ENCODE measurements at places on chromosomes 4 and X.

- DNase-seq, result peak; percentile 59
Observed at GRCh38 chr4:141058591-141059512, 74.4 kb downstream of the RNF150 start.

- no peak for DNase-seq
Observed at GRCh38 chrX:107721318-107721717, 54.3 kb downstream of the TSC22D3 start.

- DNase-seq, result no peak
Observed at GRCh38 chr4:55397126-55397436, 1.3 kb downstream of the TMEM165 start.

DNA sequence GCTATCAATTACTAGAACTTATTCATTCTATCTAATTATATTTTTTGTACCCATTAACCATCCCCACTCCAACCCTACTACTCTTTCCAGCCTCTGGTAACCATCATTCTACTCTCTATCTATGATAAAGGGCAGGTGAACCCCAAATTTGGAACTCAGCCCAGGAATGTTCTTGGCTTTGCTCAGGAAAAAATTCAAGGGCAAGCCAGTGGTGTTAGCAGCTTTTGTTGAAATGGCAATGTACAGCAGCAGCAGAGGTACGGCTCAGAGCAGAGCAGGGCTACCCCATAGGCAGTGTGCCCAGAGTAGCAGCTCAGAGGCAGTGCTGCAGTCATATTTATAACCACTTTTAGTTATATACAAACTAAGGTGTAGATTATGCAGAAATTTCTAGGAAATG is 138.2 kb downstream of the RNF150 start:
- peak; percentile 46 for DNase-seq

DNA sequence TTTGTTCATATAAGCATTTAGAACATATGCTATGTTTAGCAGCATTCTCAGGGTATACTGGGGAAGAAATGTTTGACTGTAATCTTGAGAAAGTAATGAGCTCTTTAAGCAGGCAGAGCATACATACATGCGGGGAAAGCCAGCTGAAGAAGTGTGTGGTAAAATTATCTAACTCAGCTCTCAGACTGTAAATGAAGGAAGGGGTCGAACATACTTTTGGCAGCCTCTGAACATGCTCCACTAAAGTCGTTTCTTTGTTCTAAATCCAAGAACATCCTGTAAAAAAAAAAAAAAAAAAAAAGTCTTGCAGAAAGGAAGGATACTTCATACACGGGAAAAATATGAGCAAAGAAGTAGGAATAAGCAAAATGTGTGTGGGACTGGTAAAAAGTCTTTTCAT is 224.8 kb downstream of the GRID2 start:
- DNase-seq, result no peak

DNA sequence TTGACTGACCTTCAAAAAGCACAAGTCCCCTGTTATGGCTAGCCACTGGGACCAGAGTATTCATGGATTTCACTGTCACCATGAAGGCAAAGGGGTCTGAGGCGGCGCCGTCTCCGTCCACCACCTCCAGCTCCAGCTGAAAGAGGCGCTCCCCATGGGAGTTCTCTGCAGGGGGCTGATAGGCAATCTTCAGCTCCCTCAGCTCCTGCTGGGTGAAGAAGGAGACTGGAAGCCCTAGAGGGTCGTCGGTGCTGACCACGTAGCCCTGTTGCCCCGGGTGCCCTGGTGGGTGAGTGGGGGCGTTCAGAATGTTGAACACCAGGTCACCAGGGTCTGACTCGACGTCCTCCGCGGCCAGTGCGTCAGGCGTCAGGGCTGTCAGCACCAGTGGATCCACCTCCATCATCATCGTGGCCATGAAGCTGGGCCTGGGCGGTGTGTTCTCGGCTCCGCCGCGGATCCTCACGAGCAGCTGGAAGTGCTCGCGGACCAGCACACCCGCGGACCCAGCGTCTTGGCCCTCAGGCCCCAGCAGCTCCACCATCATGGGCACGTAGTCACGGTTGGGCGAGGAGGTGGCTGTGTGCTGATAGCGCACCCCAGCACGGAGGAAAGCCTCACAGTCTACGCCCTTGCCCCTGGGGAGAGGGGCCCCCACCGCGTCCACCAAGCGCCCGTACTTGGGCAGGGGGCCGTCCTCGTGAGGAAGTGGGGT is 987 bp downstream of the FREM3 start:
- no peak for DNase-seq

DNA sequence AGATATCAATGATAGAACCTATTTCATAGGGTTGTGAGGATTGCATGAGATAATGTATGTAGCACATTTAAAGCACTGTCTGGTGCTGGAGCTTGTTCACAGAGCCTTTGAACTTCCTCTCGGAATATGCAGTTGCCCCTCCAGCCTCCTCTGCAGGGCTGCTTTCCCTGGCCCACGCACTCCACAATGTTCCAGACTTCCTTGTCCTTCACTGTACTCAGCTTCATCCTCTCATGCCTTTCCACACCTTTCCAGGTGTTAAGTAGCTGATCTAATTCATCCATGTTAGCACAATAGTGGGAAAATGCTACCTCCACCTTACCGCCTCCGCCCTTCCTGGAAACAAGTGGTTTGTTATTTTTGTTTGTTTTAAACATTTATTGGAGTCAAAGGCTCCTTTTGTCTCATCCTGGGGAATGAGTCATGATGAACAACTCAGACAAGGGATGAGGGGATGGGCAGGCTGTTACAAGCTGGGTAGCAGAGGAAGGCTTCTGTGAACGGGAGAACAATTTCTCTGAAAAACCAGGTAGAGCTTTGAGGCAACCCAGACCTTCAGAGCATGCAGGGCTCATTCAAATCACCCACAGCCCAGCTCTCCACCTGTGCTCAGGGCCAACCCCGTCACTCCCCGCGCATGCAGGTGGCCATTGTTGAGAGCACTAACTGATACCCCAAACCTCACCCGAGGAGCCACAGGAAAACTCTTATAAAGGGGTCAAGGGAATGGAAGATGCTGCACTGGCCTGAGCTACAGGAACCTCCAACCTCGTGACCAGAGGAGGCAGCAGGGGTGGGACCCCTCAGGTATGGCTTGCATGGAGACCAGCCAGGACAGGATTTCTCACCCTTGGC is 84.9 kb upstream of the TBL1X start:
- no peak for DNase-seq

- DNase-seq, result no peak
Observed at GRCh38 chr4:151882072-151882803, 121.4 kb upstream of the GATB start.

- DNase-seq, result no peak
Observed at GRCh38 chrX:39556056-39556455, 541.7 kb downstream of the BCOR start.

- no peak for DNase-seq
Observed at GRCh38 chrX:50952406-50952805, 41.9 kb downstream of the BMP15 start.

- DNase-seq, result peak; percentile 90
Observed at GRCh38 chrX:151970661-151971060, 3.8 kb downstream of the GABRE start.
